ENCODE measurements at places on chromosomes 7 and 10.

DNA sequence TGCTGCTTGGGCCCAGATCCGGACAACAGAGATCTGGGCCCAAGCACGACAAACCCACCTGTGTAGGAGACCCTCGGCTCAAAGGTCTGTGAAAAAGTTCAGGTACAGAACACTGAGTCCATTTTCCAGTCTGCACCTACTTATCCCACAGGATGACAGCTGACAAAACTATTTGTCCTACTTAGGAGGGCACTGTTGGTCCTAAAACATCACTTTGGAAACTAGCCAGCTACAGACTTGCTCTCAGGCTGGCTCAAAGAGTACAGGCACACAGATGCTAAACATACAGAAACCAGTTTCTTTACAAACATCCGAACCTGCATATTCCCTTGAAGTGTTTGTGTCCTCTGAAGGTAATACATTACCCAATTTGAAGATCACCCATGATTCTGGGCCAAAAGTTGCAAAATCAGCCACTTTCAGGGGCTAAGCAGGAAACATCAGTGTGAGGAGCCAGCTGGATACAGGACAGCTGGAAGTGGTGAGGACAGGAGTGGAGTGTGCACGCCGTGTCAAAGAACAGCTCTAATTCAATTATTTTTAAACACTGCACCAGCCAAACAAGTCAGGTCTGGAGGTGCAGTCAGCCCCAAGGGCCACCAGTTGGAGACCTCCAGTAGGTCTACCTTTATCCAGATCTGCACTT is 88.5 kb downstream of the NOC3L start:
- no peak for DNase-seq

GRCh38 chr10:31678139-31678536 is 250.5 kb downstream of the ARHGAP12 start:
- no peak for DNase-seq

- DNase-seq, result no peak
Measured at GRCh38 chr7:27840313-27840712, 100.4 kb downstream of the TAX1BP1 start.

GRCh38 chr7:35524112-35524804 is 170.7 kb downstream of the HERPUD2 start:
- no peak for DNase-seq

GRCh38 chr10:7123774-7124173 is 287.1 kb downstream of the SFMBT2 start:
- no peak for DNase-seq

DNA sequence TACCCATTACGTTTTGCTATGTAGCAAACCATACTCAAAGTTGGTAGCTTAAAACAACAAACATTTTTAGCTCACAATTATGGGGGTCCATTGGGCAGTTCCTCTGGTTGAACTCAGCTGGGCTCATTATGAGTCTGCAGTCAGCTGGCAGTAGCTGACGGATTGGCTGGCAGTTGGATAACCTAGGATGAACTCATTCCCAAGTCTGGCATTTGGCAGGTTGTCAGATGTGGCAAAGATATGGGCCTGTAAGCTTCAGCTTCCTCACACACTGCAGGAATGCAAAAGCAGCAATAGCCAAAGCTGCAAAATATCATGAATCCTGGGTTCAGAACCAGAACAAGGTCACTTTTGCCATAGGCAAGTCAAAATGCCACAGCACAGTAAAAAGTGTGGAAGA is 412.2 kb upstream of the SORCS1 start:
- DNase-seq, result no peak

- DNase-seq, result no peak
Measured at GRCh38 chr7:55107946-55108345, 89.1 kb downstream of the EGFR start.

DNA sequence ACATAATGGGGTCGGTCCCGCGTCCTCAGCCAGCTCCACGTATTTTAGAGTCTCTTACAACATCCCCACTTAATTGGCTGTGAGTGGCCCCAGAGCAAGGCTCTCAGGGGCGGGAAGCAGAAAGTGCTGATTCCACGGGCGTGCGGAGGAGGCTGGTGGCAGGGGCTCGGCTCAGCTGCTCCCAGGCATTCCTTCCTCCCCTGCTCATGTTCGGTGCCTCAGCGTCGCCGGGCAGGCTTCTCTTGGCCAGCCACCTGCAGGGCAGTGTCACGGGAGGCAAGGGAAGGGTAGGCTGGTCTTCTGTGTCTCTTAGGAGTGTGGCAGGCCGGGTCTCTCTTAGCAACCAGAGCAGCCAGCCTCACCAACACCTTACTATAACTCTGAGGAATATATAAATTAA is 33.8 kb downstream of the IL15RA start:
- DNase-seq, result no peak

Data from NCI-H524 treated with DMSO at 0.1 percent for 48 hours (cell line).